ENCODE measurements at places on chromosomes 1 and 21.
A peak's percentile ranks its signal among the peaks of the same experiment; 100 is the strongest.

- no peak for DNase-seq
Measured at GRCh38 chr1:161359291-161359690, 8.4 kb downstream of the CFAP126 start.

DNA sequence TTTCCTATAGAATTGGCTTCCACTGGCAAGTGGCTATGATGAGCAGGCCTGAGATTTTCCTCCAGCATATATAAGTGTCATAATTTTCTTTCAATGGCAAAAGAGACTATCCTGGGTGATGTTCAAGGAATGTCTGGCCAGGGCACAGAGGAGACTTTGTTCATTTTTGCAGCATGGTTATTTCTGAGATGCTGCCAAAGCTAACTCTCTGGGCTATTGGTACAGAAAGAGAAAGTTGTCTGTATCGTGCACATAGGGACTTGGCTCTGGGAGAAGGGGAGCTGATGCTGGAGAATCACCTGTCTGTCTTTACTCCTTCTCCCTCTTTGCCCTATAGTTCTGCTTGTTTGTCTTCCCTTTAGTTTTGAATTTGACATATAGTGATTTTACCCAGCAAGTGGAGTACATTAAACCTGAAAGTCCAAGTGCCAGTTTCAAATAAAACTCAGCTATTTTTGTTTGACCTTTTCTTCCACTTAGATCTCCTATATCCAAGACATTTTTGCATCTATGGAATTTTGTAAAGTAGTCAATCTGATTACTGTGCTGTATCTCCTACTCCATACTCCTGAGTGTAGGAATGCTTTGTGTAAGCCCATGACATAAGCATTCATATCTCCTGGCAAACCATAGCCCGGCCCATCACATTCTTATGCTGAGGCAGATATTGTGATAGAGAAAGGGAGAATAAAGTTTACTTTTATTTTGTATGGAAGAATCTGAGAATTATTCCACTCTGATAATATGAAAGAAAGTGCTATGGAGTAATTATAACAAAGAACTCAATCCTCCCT lies 3.9 kb downstream of the FNDC7 start:
- DNase-seq = peak; percentile 26

- peak; percentile 91 for DNase-seq
Measured at GRCh38 chr1:85406887-85407533, 57.9 kb downstream of the DDAH1 start.

DNA sequence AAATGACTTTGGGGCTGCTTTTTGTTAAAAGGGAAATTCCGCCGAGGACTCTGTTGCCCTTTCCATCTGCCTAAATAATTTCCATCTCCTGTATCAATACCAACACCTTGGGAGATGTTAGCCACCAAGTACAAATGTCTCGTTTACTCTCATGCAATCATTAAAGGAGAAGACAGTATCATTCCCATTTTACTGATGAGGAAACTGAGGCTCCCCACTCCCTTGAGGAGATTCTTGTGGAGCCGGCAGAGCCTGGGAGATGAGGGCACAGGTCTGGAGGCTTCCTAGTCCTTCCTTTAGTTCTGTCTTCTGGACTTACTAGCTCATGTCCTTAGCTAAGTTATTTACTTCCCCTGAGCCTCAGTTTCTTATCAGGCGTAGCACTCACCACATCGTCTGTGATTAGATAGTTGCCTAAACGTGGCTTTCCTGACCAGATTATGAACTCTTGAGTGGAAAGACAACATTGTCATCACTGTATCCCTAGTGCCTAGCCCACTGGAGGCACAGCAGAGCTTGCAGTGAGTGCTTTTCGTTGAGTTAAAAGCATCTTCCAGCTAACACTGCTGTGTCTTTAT lies 81.6 kb downstream of the ADSS2 start:
- no peak for DNase-seq

DNA sequence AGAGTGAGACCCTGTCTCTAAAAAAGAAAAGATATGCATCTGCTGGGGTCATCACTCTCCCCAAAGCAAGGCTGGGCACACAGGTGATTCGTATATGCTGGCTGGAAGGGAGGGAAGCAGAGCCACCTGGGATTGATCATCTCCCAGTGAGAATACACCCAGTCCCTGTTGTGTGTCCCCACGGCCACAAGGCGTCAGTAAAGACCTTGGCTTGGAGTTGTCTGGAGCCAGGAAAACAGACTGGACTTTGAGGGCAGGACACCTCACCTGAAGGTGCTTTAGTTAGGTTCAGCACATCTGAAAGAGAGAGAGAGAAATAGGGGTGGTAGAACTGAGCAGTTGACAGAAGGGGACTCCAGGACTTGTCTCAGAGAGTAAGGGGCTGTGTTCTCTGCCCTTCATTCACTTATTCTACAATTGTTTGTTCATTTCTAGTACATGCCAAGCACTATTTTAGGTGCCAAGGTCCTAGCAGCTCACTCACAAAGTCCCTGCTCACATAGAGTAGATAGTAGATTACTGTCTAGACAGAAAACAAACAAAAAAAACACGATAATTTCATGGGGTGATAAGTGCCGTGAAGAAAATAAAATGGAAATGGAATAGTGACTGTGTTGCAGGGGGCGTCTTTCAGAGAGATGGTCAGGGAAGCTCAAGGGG lies 13.5 kb downstream of the CITED4 start:
- peak; percentile 69 for DNase-seq

- DNase-seq = no peak
Measured at GRCh38 chr1:181352695-181353094, 130.6 kb upstream of the CACNA1E start.

DNA sequence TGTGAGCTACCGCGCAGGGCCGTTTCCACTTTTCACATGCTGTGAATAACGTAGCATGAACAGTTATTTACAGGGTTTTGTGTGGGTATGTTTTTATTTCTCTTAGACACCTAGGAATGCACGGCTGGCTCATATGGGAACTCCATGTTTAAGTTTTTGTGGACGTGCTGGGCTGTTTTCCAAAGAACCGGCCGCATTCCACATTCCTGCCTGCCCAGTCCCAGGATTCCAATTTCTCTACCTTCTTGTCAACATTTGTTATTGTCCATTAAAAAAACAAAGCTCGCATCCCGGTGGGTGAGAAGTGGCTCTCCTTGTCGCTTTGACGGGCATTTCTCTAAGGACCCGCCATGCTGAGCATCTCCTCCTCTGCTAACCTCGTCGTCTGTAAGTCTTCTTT lies 47.1 kb upstream of the LRRC3 start:
- DNase-seq = no peak

DNA sequence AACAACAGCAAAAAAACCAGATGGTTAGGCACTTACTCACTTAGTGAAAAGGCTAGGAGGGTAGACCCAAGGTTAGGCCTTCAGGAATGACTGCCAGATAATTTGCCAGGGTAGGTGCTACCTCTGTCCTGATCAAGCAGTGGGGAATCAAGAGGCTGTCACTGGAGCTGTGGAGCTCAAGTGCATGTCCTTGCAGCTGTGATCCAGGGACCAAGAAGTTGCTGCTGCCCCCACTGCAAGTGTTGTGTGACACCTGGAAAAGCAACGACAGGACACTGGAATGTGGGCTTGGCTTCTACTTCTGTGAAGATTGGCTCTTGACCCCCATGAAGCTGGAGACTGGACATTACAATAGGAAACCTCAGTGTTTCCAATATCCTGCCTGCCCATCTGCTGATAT lies 72.1 kb downstream of the PEX14 start:
- DNase-seq = no peak

- DNase-seq = no peak
Measured at GRCh38 chr1:117942293-117942692, 12.8 kb downstream of the WDR3 start.

DNA sequence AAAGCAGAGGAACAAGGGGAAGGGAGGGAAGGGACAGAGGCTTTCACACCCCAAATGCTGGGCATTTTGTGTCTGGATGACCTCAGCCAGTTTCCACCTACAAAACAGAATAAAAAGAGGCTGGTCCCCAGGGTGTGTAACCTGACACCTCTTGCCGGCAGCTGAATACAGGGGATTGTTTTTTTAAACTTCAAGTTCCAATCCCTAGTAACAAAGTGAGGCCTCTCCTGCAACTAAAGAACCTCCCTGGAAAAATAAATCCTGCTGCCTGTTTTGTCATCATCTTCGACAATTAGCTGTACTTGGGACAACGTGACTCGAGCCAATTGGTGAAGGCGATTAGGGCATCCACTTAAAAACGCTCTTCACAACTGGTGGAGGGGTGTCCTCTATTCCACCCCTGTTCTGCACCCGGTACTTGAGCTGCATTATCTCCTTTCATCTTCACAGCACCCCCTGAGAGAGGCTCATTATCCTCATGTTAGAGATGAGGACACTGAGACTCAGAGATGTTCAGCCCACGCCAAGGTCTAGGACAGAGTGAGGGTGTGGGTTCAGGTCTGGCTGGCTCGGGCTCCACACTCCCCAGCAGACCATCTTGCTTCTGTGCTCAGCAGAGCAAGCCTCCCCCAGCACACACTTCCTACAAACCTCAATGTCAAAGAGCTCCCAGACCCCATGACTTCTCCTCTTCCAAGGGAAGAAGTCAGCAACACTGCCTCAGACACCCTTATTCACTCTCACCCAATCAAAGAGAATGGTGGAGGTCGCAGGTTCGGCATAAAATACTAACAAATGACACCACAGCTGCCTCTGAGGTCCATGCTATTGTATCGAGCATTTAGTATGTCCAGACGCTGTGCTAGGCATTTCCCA lies 15.2 kb downstream of the ITPKB start:
- DNase-seq = peak; percentile 77

DNA sequence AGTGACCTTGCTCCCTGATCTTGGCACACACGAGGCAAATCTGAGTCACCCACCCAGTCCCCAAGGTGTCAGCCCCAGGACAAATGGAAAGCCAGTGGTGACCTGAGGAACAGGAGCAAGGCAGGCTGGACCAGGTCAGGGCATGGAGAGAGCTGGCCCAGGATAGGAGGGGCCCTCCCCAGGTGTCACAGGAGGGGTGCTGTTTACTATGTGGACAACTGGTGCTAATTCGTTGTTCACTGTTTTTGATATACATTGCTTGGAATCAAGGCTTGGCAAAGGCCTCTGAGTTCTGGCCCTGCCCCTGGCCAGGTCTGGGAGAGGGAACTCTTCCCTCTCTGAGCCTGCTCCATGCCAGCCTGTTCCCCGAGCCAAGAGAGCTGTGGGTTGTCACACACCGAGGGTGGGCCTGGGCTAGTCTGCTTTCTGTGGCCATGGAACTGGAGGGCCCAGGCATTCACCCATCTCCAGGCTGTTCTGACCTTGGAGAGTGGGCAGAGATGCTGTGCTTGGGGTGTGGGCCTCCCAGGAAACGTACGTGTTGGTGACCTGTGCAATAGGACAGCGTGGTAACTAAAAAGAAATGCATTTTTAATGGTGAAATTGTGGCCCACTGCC lies 41.8 kb downstream of the CRYAA start:
- no peak for DNase-seq

DNA sequence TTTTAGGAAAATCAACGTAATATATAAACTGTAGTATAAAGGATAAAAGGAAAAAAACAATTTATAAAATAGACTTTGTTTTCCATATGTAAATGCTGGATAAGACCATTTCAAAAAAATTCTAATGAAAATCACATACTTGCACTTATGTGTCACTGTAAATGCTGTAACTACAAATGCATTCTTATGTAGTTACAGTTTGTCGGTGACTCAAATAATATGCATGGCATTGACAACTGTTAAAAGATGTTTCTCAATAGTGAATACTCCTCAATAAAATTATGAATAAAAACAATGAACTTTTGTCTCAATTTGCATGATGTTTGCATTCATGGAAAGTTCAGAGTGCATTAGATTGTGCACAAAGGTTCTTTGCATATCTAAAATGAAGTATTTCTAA lies 614.0 kb upstream of the CHRM3 start:
- DNase-seq = peak; percentile 60

- DNase-seq = no peak
Measured at GRCh38 chr1:39960431-39960958, 5.5 kb downstream of the MFSD2A start.

- no peak for DNase-seq
Measured at GRCh38 chr1:216350186-216350585, 73.1 kb downstream of the USH2A start.

- no peak for DNase-seq
Measured at GRCh38 chr1:84086189-84086588, 57.9 kb upstream of the PRKACB start.

DNA sequence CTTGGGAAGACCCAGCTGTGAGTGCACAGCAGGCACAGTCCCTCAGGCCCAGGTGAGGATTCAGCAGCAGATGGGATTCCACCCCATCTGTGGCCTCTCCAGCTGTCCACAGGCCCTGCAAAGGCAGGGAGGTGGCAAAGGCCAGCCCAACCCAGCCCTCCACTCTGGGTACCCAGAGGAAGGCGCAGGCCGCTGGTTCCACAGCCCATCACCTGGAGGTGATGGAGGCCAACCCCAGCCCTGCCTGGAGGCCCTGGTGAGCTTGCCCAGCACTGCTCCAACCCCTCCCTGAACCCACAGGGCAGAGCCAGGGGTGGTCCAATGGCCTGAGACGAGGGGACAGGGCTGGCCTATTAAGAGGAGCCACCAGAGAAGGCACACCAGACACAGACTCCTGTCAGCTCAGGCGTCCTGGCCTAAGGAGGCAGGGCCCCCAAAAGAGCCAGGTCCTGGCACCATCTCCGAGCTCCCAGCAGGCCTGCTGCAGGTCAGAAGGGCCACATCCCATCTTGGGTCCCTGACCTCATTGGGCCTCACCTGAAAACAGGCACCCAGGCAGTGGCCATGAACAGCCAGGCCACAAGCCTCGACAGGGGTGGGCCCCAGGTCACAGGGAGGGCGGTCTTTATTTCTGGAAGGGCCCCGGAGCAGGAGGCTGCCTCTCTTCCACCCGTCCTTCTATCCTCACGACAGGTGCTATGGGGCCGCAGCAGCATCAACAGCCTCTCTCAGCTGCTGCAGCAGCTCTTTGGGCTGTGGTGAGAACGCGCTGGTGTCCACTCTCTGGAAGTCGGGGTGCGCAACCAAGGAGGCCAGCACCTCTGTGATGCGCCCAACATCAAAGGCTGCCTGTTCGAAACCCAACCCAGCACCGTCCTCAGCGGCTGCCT lies 3.2 kb downstream of the JMJD4 start:
- no peak for DNase-seq

DNA sequence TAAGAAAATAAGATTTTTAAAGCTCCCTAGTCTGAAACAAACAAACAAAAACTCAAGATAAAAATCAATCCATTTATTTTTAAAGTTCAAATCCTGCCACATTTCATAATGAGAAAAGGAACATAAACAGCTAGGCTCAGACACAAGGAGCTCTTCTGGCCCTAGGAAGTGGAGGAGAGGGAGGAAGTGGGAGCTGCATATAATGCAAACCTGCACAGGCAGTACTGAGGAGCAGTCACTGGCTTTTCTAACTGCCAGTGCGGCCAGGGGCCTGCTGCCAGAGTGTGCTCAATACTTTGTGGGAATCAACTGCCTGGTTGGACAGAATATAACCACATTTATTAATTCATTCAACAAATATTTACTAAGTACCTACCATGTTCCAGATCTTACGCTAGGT lies 139.8 kb upstream of the SPATA6 start:
- no peak for DNase-seq
